ENCODE measurements at places on chromosomes 12 and 14. TPM values are rescaled to one million over a fixed set of nuclear protein-coding genes. Genes with fewer than 3 reads are reported as not detected.
A peak's percentile ranks its signal among the peaks of the same experiment; 100 is the strongest.

RHEBL1 gene
- 1.8 TPM for polyA plus RNA-seq

- no peak for DNase-seq
Measured at GRCh38 chr12:75819512-75819911, 212.1 kb downstream of the PHLDA1 start.

DNA sequence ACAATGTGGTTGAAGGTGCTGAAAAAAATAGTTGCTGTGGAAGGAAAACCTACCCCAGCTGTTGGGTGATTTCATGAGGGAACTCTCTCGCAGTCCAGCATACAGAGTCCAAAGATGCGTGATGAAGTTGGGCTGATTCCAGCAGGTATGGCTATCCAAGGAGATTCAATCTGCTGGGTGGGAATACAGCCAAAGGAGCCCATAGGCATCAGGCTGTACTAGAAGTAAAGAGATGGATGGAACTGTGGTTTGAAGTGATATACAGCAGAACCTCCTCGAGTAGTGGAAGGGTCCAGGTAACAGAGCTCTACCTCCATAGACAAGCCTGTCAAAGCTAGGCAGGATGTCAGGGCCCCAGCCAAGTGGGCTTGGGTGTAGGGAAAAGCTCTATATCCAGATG is 11.5 kb upstream of the TMTC2 start:
- DNase-seq = no peak

IL26 gene
- not detected for polyA plus RNA-seq

PLD4 gene
- polyA plus RNA-seq = 2.5 TPM

- DNase-seq = no peak
Measured at GRCh38 chr12:93954166-93955112, 193.9 kb upstream of the PLXNC1 start.

KRT81 gene
- not detected for polyA plus RNA-seq

DNA sequence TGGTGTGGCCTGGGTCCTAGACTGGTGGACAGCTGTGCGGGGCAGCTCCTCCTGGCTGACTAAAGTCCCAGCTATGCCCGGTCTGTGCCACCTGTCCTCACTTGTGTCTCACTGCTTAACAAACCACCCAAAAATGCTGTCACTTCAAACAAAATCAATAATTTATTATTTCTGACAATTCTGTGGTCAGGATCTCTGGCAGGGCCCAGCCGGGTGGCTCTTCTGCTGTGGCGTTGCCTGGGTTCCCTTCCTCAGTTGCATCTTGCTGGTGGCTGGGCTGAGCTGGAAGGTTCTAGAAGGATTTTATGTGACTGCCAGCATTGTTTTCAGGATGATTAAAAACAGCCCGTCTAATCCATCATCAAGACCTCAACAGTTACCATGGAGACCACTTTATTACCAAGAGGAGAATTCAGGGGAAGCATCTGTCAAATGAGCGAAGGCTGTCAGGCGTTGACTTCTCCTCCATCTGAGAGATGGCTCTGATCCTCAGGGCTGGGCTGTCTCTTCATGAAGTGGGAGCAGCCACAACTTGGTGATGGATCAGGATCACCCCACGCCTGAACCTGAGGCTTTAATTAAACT is 280.6 kb upstream of the SFSWAP start:
- no peak for DNase-seq

DNA sequence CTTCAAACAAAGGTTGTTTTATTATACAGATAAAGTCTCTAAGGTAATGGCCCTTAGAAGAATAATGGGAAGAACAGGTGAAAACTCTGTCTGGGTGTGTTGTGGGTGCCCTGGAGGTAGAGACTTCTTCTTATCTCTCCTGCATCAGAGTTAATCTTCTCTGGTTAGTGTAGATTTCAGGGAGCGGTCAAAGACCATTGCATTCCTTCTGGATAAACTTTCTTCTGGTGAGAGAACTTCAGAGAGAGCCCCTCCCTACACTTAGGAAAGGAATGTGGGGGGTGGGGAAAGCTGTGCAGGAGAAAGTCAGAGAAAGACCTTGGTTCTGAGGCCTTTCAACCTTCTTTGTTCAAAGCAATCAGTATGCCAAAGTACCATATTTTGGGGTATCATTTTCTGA is 658.5 kb downstream of the DIO2 start:
- no peak for DNase-seq

TMEM30B gene
- polyA plus RNA-seq = 11.3 TPM

ORAI1 gene
- polyA plus RNA-seq = 10.3 TPM

- no peak for DNase-seq
Measured at GRCh38 chr14:103679351-103679750, 35.9 kb downstream of the XRCC3 start.

SYNDIG1L gene
- 0.50 TPM for polyA plus RNA-seq

- no peak for DNase-seq
Measured at GRCh38 chr14:35380794-35381193, 23.8 kb downstream of the NFKBIA start.

DNA sequence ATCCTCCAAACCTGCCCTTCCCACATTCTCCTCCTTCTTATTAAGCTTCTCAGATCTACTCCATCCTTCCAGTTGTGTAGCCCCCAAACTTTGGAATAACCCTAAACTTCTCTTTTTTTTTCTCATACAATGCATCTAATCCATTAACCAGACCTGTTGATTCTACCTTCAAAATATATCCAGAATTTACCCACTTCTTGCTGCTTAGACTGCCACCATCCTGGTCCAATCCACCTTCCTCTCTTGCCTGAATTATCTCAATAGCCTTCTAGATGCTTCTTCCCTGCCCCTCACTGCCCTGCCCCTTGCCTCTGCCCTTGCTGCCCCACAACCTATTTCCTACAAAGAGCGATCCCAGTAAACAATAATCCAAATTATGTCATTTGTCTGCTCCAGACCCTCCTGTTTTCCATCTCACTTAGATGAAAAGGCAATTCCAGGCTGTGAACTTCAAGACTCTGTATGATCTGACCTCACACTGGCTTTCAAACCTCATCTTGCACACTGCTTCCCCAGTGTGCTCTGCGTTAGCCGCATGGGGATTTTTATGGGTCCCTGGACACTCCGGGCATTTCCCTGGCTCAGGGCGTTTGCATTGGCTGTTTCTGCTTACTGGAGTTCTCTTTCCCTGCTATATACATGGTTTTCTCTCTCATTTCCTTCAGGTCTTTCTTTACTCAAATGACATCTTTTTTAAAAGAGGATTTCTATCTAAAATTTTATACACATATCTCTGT is 42.6 kb upstream of the HIF1A start:
- DNase-seq = no peak

PRH1 gene
- polyA plus RNA-seq = 14.6 TPM

CCDC92 gene
- polyA plus RNA-seq = 50.4 TPM

ANG gene
- polyA plus RNA-seq = 3.3 TPM

DNA sequence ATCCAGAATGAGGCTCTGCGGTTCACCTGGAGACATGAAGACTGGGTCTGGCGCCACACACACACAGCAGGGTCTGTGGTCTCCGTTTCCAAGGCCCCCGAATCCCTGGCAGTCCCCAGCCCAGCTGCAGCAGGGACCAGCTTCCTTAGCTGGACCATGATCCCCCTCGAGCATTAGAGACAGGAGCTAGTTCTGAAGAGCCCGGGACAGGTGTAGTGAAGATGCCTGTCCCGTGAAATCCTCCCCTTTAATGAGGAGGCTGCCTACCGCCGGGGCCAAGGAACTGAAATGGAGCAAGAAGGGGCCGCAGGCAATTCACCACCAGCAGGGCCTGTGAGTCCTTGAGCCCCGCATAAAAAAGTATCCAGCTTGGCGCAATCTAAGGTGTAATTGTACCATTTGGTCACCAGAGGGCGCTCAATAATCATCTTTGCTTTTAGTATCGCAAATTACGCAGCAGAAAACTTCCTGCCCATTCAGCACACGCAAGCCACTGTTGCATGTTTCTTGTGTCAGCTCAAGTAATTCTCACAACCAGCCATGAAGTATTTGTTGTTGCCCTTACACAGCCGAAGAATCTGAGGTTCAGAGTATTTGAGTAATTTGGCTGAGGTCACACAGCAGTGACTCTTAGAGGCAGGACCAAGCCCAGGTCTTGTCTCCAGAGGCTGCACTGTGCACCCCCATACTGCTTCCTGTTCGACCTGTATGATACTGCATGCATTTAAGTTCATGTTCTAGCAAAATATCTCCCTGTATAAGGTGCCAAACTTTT is 54.3 kb upstream of the PPP2R5C start:
- peak; percentile 91 for DNase-seq

- no peak for DNase-seq
Measured at GRCh38 chr14:30519961-30520360, 39.0 kb upstream of the G2E3 start.

PRB2 gene
- polyA plus RNA-seq = 1.5 TPM

Data from left kidney (tissue), 8 donors.